H54 (cell line): ENCODE measurements at places on chromosomes 12 and 14.

GRCh38 chr14:74524076-74524811 is 30.7 kb downstream of the ISCA2 start:
- no peak for DNase-seq

DNA sequence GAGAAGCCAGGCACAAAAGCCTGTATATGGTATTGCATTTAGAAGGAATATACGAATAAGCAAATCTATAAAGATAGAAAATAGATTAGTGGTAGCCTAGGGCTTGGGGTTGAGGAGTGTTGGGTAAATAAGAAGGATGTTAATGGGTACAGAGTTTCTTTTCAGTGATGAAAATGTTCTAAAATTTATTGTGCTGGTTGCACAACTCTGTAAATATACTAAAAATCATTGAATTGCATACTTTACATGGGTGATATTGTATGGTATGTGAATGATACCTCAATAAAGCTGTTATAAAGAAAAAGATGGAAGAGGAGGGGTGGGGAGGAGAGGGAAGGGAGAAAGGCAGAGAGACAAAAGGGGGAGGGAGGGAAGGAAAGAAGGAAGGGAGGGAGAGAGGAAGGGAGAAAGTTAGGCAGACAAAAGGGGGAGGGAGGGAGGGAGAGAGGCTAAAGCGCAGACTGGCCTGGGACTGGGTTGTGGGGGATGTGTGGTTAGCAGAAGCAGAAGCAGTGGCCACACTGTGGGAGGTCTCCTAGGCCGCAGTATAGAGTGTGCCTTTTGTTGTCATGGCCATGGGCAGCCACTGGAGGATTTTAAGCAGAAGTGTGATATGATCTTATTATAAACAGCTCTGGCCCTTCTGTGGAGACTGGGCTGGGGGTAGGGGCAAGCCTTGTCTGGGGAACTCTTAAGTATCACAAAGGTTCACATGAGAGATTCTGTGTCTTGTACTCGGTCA is 73.6 kb upstream of the ELK3 start:
- DNase-seq, result no peak

GRCh38 chr12:132837693-132838409 is 9.2 kb upstream of the GOLGA3 start:
- DNase-seq, result no peak

DNA sequence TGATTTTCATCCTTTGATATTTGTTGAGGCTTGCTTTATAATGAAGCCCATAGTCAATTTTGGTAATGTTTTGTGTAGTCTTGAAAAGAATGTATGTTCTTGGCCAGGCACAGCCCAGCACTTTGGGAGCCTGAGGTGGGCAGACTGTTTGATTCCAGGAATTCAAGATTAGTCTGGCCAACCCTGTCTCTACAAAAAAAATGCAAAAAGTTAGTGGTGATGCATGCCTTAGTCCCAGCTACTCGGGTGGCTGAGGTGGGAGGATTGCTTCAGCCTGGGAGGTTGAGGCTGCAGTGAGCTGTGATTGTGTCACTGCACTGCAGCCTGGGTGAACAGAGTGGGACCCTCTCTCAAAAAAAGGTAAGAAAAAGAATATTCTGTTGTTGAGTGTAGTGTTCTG is 10.8 kb downstream of the ETNK1 start:
- DNase-seq, result no peak

- DNase-seq, result no peak
These were observed 41.1 kb downstream of the BBS10 start for GRCh38 chr12:76307083-76307482.

- DNase-seq, result no peak
These were observed 43.9 kb upstream of the FGF6 start for GRCh38 chr12:4489556-4489955.

DNA sequence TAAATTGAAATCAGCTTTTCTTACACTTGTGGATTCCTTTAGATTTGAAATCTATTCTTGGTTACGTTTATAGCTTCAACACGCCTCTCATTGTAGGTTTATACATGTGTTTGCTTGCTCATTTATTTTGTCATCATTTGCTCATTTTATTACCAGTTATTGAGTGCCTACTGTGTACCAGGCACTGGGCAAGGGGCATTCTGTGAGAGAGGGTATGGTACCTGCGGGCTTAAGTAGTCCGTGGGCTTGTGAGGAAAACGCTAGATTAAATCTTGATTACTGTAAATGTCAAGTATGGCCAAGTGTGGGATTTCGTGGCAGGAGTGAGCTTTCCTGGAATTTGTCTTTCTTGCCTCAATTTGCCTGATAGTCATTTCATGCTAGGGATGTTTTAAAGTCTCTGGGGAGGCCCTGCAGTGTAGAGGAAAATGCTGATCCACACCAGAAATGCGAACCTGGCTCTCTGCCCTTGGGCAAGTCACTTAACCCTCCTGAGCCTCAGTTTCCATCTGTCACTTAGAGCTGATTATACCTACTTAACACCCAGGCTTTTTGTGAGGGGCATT is 92.7 kb downstream of the CACNA1C start:
- no peak for DNase-seq

DNA sequence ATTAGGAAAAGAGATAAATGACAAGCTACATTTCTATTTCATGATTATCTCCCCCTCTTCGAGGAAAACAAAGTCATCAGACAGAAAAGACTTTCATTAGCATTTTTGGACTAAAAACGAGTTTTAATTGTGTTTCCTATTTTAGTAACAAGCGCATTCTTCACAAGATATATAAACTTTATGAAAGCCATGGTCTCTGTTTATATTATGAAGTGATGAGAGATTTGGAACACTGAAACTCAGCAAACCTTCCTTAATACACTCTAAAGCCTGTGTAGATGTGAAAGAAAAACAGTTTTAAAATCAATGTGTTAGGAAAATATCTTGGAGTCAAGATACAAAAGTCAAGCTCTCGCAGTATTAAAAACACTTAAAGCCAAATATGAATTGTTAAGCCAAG is 539.1 kb downstream of the LRFN5 start:
- no peak for DNase-seq

- no peak for DNase-seq
These were observed 25.5 kb downstream of the CLECL1 start for GRCh38 chr12:9707356-9707755.

- peak; percentile 3 for DNase-seq
These were observed 1176.7 kb upstream of the SEL1L start for GRCh38 chr14:82710267-82710841.

GRCh38 chr14:26987744-26988363 is 390.0 kb upstream of the NOVA1 start:
- no peak for DNase-seq

GRCh38 chr14:61033855-61034254 is 52.8 kb downstream of the SLC38A6 start:
- DNase-seq, result no peak

- no peak for DNase-seq
These were observed 22.6 kb downstream of the WSCD2 start for GRCh38 chr12:108151533-108152169.

GRCh38 chr12:13268581-13268980 is 72.1 kb downstream of the EMP1 start:
- no peak for DNase-seq

DNA sequence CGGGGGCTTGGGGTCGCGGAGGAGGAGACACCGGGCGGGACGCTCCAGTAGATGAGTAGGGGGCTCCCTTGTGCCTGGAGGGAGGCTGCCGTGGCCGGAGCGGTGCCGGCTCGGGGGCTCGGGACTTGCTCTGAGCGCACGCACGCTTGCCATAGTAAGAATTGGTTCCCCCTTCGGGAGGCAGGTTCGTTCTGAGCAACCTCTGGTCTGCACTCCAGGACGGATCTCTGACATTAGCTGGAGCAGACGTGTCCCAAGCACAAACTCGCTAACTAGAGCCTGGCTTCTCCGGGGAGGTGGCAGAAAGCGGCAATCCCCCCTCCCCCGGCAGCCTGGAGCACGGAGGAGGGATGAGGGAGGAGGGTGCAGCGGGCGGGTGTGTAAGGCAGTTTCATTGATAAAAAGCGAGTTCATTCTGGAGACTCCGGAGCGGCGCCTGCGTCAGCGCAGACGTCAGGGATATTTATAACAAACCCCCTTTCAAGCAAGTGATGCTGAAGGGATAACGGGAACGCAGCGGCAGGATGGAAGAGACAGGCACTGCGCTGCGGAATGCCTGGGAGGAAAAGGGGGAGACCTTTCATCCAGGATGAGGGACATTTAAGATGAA is 630 bp downstream of the FOS start:
- no peak for DNase-seq

GRCh38 chr14:83566567-83566966 is 1963.4 kb upstream of the FLRT2 start:
- no peak for DNase-seq

- DNase-seq, result no peak
These were observed 206.5 kb downstream of the EFCAB11 start for GRCh38 chr14:89748004-89748403.

GRCh38 chr12:120254809-120255208 is 10.7 kb downstream of the PXN start:
- no peak for DNase-seq

DNA sequence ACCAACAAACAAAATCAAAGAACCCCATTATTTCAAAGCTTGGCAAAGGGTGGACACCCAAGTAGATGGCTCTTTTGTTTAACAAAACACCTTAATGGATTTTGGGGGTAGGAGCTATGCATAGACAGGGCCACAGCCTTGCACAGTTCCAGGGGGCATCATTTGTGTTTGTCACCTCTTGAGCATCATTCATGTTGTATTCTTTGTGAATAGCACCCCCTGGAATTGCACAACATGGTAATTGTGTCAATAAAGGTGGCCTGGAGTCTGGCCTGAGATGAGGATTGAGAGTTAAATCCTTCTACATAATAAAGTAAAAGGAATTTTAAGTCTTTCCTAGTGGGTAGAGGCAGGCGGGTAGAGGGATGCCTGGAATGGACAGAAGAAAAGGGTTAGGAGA is 3.3 kb upstream of the FRS2 start:
- DNase-seq, result no peak

DNA sequence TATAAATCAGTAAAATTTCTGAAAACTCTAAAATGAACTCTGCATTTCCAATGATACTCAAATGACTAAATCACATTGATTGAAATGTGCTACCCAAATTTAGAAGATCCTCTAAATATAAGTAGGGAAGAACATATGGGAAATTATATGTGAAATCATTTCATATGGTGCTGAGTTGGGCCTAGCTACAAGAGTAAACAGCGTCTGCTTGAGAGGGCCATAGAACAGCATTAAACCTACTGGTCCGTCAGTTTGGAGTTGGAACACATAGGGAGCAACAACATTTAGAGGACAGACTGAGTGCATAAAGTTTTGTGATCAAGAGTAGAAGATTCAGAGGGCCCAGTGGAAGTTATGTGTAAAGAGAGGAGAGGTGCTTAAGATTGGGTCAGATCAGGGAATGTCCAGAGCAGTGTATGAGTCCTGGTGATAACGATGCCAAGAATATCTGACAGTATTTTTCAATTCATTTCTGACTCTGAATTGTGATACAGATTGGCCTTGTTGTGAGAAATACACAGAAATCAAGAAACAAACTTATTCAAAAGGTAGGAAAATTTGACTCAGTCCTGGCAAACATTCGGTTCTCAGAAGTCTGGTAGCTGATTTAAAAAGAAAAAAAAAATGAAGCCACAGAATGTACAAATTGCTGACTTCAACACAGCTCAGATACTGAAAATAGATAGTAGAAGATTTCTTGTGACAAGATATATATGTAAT is 362.2 kb downstream of the CCDC91 start:
- DNase-seq, result no peak
